C1 segment of cervical spinal cord (tissue), 14 donors: ENCODE measurements at places on chromosomes 5 and 9.

- no peak for DNase-seq
Observed at GRCh38 chr5:153896701-153897100, 142.0 kb downstream of the FAM114A2 start.

- DNase-seq: no peak
Observed at GRCh38 chr5:91058575-91058974, 324.5 kb downstream of the ARRDC3 start.

DNA sequence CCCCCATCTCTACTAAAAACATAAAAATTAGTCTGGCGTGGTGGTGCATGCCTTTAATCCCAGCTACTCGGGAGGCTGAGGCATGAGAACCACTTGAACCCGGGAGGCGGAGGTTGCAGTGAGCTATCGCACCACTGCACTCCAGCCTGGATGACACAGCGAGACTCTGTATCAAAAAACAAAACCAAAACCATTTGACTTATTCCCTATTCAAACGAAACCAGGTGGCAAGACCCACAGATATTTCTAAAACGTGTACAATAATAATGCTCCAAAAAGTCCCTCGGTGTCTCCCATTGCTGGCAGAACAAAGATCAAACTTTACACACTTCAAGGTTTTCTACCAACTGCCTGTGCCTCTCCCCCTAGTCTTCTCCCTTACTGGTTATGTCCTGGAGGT, 29.8 kb downstream of the HMGCR start:
- DNase-seq: no peak

- no peak for DNase-seq
Observed at GRCh38 chr5:149264439-149265067, 7.1 kb upstream of the AFAP1L1 start.

DNA sequence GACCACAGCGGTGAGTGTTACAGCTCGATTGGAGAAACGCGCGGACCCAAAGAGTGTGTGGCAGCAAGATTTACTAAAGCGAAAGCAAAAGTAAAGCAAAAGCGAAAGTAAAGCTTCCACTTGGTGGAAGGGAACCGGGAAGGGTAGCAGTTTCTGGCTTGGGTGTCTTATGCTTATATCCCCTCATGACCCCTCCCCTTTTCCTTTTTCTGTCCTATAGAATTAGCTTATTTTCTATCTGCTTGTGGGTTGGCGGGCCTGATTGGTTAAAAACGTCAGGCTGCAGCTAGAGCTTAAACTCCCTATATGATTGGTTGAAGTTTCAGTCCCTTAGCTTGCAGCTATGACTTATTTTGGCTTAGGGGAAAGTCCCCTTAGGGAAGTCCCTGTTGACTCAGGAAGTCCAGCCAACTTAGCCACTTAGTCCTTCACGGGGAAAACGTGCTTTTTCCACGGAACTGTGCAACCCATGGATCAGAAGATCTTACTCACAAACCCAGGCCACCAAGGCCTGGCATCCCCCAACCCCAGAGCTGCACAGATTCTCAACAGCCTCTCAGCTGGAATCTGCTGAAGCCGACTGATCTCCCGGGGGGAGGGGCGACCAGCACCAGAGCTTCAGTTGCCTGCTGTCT, 114.2 kb upstream of the ADAMTS16 start:
- DNase-seq: no peak

GRCh38 chr9:95505717-95506427, 10.9 kb downstream of the PTCH1 start:
- DNase-seq: peak; percentile 63

- DNase-seq: no peak
Observed at GRCh38 chr9:135990468-135991429, 29.6 kb upstream of the UBAC1 start.

DNA sequence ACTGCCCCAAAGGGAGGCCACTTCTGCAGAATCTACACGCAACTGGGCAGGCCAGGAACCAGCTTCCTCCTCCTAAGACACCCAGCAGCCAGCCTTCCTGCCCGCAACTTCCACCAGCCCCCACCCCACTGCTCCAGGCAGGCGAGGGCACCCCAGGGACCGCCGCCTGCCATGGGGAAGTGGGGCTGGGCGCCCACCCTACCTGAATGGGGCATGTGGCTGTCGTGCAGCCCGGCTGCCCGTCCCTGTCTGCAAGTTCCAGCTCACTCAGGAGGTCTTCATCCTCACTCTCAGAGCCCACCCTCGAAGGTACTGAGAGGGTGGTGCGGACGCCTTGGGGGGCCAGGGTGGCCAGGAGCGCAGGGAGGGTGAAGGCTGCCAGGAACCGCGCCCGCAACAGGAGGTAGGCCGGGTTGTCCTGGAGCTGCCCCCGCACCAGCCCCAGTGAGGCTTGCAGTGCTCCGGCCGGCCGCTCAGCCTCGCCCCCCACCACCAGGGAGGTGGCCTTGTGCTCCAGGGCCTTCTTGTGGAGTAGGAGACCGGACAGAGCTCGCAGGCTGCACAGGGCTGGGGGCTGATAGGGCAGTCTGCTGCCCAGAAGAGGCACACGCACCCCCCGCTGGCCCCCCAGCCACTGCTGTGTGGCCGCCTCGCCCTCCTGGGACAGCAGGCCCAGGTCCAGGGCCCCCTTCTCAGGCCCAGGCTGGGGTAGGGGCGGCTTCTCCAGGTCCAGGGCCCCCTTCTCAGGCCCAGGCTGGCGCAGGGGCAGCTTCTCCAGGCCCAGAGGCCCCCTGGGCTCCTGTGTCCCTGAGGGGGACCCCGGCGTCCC, 4.1 kb upstream of the CARD9 start:
- no peak for DNase-seq
